Spinal cord (tissue), 10 donors: ENCODE measurements at places on chromosomes 11 and 22. TPM values are rescaled to one million over a fixed set of nuclear protein-coding genes. Genes with fewer than 3 reads are reported as not detected.

Gene TMEM86A
- 6.2 TPM for polyA plus RNA-seq

Gene ARL2
- polyA plus RNA-seq, result 123 TPM

Gene TESMIN
- polyA plus RNA-seq, result 6.4 TPM

Gene BIK
- 1.1 TPM for polyA plus RNA-seq

Gene MS4A3
- 0.93 TPM for polyA plus RNA-seq

Gene HORMAD2
- 0.86 TPM for polyA plus RNA-seq

Gene TMEM191C
- polyA plus RNA-seq, result 12.4 TPM

Gene TEF
- 13.1 TPM for polyA plus RNA-seq

Gene TBX10
- not detected for polyA plus RNA-seq

Gene ATP6V1E1
- 135 TPM for polyA plus RNA-seq
